ENCODE measurements at places on chromosomes 11 and 22.

DNA sequence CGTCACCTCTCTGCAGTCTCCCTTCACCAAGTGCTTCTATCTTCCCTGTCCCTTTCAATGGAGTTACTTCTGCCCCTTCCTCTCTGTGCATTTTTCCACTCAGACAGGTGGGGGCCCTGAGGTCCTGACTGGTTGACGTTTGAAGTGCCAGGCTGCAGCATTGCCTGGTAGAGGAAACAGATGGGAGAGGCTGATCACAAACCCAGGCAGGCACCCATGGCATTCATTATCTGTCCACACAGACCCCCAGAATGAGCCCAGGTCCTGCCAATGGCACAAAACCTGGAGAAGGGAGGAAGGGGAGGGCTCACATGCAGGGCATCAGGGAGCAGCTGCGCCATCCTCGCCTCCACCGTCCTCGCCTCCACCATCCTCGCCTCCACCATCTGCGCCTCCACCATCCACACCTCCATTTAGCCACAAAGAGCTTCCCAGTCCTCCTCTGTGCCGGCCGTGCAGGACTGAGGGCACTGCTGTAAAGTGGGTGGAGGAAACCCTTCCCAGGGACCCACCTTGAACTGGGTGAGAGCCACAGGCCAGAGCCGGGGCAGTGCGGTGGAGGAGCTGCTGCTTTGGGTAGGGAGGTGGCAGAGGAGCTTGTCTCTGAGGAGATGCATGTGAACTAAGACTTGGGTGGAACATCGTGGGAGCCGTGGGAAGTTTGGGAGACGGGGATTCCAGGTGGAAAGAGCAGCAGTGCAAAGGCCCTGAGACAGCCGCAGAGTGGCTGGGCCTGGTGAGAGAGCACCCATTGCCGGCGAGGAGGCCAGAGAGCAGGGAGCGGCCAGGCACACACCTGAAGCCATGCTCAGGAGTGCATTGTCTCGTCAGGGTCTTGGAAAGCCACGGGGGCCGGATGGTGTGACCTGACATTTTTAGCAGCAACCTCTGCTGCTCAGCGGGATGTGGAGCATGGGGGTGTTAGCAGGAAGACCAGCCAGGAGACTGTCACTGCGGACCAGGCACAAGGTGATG lies 145.1 kb downstream of the TBC1D22A start:
- DNase-seq = no peak

- DNase-seq = no peak
Measured at GRCh38 chr11:42657169-42657568, 654.6 kb upstream of the API5 start.

DNA sequence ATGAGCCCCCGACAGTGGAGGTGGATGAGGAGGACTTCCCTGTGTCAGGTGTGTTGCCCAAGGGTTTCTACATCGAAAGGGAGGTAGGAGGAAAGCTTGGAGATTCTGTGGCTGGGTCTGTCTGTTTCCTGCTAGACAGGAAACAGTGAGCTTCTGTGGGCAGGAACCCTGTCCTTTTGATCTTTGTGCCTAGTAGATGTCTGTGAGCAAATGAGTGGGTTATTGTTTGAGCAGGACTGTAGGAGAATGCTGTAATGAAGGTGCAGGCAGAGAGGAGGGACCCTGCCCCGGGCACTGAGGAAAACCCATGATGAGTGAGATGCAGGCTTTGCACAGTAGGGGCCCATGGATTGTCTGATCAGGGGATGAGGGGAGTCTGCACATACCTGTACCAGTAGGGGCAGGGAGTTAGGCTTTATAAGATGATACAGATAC lies 14.0 kb downstream of the USP35 start:
- DNase-seq = no peak

GRCh38 chr11:116499396-116500003 lies 273.3 kb downstream of the BUD13 start:
- DNase-seq = peak; percentile 21

DNA sequence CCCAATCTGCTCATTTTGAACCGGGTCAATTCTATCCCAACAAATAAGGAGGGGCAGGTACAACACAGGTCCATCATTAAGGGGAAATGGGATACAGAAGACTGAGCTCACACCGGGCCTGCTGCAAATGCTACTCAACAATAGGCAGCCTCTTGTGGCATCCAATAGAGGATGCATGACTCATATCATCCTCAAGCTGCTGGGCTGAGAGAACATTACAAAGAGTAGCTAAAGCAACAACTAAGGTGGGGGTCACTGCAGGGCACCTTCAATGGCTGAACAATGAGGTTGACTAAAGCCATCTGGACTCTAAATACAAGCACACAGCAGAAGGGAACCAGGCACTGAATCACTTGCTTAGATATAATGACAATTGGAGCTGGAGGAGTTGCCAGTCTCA lies 130.1 kb upstream of the SYN3 start:
- DNase-seq = no peak

DNA sequence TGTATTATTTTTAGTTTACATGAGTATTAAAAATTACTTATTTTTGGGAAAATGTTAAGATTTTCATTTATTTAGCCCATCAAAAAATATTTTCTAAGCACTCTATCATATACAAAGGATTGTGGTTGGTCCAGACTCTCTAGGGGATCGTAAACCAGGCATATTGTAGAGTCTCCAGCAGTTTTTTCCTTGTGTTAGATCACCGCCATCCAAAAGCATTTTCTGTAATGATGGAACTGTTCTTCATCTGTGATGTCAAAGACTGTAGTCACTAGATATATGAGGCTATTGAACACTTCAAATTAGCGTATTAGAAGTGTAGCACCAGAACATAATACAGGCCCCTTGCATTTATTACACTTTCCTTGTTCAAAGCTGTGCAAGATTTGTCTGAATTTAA lies 154.9 kb downstream of the SBF2 start:
- no peak for DNase-seq

GRCh38 chr22:29737251-29738117 lies 17.7 kb downstream of the CABP7 start:
- no peak for DNase-seq

GRCh38 chr11:17598700-17599459 lies 51.8 kb downstream of the OTOG start:
- peak; percentile 70 for DNase-seq

Data from hematopoietic multipotent progenitor cell treated with erythropoietin and hydrocortisone succinate and interleukin-3 and kit ligand, for 17 days (in vitro differentiated cells).